ENCODE measurements at places on chromosomes 7 and 10.

DNA sequence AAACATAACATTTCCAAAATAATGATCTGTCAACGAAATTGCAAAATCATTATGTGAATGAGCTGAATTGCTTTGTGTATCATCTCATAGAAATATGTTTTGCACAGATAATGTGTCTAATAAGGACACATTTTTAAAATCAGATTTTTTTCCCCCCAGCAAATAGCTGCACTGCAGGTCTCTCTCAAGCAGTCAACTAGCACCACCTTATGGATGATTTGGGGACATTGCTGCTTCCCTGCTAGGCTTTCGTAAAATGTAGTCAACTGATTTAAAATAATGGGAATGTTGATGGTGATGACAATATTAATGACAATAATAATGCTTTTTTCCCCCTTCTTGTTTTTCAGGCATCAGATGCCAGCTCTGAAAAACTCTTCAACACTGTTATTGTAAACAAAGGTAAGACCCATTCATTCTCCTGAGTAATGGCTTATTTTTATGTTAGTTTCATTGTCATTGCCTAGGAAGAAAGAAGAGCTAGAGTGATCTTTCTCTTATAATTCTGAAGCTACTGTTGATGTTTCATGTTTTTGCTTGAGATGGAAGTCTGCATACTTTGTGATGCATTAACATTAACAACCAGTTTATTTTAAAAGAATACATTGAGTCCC lies 433.6 kb upstream of the GALNT17 start:
- peak; percentile 47 for DNase-seq

- DNase-seq = no peak
Observed at GRCh38 chr10:80532571-80532970, 5.1 kb upstream of the SH2D4B start.

GRCh38 chr7:35437619-35438275 lies 183.8 kb upstream of the TBX20 start:
- DNase-seq = no peak

- DNase-seq = no peak
Observed at GRCh38 chr7:35820858-35821257, 20.0 kb downstream of the SEPTIN7 start.

Data from BE2C (cell line).